ELF-1 (cell line): ENCODE measurements at places on chromosomes 5 and 9.

GRCh38 chr5:128154943-128155342 lies 71.4 kb downstream of the SLC12A2 start:
- DNase-seq: no peak

- no peak for DNase-seq
Observed at GRCh38 chr9:113499153-113499875, 35.8 kb downstream of the RGS3 start.

- no peak for DNase-seq
Observed at GRCh38 chr9:68933434-68934328, 80.2 kb downstream of the PRKACG start.

DNA sequence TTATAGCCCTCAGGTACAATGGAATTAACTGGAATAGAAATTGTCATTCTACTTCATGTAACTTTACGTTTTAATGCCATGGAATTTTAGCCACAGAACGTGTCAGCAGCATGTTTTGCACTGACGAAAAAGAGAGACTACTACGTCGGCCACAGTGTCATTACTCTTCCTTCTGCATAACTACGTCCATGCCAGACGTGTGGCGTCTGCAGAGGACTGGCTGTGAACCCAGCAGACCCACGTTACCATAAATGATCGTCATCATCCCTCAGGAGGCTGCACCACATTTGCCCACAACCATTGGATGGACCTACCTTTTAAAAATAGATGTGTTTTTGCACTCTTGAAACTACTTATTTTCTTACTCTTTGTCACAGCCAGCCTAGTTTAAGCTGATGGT lies 63.8 kb upstream of the ATG10 start:
- no peak for DNase-seq

GRCh38 chr9:114172981-114173833 lies 17.9 kb downstream of the COL27A1 start:
- no peak for DNase-seq

GRCh38 chr5:1358726-1359025 lies 13.8 kb upstream of the CLPTM1L start:
- DNase-seq: no peak

DNA sequence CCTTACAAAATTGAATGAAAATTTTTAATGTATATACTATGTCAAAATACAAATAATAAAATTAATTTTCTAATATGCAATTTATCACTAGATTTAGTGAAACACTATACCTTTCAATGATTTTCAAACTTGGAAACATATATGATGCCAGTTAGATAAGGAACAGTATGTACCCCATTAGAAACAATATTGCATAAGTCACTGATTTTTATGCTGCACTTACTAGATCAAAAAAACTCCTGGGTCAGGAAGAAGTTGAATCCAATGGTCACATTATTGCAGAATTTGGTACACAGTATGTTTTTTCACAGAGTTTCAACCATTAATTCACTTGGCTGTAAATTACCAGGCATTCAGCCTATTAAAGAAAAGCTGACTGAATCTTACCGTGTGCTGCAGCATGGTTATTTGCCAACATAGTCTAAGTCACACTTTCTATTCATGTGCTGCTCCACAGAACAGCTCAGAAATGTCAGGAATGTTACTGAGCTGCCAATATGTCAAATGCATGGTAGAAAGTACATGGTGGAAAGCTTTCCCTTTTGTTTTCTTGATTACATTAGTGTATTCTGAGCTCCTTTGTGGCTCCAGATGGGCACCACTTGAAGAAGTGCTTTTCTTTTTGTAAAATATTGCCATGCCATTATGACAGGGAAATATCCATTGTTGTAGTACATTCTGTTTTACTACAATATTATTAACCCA lies 9.9 kb upstream of the PRR16 start:
- DNase-seq: no peak

GRCh38 chr5:129904667-129905472 lies 605 bp downstream of the CHSY3 start:
- peak; percentile 23 for DNase-seq

DNA sequence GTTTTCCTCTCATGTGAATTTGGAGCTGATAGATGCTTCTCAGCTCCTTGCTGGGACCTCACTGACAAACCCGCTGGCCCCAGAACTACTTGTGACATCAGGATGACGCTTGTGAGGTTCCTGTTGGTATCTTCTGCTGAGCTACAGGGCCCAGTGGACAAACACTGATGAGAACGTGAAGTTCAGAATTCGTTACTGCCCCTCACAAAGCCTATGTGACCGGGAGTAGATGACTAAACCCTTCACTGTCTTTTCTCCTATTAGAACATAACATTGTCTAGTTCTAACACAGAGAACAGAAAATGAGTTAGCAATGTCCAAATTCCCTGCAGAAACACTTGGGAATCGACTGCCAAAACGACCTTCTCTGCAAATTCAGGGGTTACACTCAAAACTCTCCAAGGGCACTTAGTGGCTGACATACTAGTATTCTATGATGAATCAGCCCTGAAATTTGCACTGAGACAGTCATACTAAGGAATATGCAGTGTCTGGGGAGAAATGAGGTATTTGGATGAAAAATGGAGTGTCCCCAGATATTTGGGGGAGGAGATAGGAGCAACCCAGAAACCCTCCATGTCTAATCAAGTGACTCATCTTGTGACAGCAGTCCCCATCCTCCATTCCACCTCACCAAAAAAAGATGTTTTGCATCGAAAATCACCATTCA lies 143.2 kb upstream of the TRIM32 start:
- DNase-seq: no peak

- DNase-seq: no peak
Observed at GRCh38 chr5:172637110-172637580, 3.9 kb upstream of the NEURL1B start.

DNA sequence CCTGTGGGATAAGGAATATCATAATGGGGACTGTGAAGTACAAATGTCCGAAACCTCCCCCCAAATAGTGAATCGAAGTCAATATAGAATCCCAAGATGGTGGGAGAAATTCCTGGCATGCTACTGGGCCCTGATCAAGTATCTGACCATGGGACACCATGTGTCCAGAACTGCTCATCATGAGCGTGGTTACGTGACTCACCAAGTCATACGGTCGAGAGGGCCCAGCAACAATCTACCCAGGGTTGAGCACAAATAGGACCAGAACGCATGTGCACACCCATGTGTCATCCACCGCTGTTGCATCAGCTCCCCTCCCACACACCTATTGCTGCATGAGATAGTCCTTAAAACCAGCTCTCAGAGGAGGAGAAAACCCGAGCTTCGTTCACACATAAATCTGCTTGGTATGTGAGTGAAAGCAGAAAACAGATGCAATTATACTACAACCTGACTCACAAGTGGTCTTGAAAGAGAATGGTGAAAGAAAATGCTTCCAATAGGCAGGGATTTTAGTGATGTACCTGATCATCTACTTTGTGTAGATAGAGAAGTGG lies 353.2 kb downstream of the CWC27 start:
- no peak for DNase-seq

- DNase-seq: no peak
Observed at GRCh38 chr9:1513105-1513504, 462.9 kb downstream of the DMRT2 start.

DNA sequence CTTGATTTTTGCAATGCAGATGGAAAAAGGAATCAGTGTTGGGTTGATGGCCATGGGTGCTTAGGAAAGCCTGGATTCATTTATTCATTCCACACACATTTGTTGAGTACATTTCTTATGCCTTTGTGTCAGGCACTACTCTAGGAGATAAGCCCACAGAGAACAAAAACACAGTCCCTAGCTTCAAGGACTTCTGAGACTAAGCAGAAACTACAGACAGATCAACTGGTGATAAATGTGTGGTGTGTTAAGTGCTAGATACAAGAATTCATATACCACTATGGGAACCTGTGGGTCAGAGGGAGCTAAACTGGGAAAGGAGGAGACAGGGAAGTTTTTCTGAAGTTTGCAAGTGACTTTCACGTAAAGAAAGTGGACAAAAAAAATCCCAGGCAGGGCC lies 119.9 kb downstream of the CEMIP2 start:
- no peak for DNase-seq

GRCh38 chr5:89267788-89268187 lies 384.8 kb upstream of the MEF2C start:
- DNase-seq: no peak

DNA sequence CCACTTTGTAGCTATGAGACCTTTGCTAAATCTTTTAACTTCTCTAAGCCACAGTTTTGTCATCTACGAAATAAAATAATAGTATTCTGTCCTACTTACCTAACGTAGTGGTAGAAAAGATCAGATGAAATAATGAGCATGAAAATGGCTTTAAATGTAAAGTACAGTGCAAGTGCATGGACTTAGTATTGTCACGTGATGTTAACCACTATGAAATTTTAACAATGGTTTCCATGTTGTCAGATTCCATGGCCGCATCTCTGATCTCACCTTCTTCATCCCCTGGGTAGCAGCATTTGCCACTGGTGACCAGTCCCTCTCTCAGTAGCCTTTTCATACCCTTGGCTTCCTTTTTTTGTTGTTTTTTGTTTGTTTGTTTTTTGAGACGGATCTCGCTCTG lies 45.9 kb downstream of the DNAH5 start:
- no peak for DNase-seq
